NCI-H345 (cell line): ENCODE measurements at places on chromosomes 12 and 14.

DNA sequence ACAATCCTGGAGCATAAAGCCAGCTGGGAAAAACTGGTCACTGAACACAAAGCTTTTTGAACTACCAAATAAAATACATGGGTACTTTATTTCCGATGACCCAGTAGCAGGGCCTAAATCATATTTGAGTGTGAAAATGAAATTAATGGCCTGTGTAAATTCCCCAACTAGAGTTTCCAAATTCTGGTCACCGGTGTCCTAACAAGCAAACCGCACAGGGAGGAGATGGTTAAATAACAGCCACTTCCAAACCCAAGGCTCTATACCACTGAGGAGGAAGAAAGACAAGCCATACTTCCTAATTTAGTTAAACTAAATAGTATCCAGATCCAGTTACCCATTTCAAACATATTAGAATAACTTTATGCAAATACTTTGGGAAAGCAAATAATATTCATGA lies 40.1 kb upstream of the DUSP6 start:
- no peak for DNase-seq

- no peak for DNase-seq
Measured at GRCh38 chr14:79544698-79545070, 666.6 kb downstream of the DIO2 start.

- DNase-seq, result peak; percentile 56
Measured at GRCh38 chr12:69239922-69240630, 707 bp downstream of the CPSF6 start.

- DNase-seq, result no peak
Measured at GRCh38 chr12:51953089-51953488, 1.6 kb downstream of the ACVR1B start.

GRCh38 chr12:7966563-7966962 lies 30.6 kb upstream of the SLC2A3 start:
- DNase-seq, result no peak

DNA sequence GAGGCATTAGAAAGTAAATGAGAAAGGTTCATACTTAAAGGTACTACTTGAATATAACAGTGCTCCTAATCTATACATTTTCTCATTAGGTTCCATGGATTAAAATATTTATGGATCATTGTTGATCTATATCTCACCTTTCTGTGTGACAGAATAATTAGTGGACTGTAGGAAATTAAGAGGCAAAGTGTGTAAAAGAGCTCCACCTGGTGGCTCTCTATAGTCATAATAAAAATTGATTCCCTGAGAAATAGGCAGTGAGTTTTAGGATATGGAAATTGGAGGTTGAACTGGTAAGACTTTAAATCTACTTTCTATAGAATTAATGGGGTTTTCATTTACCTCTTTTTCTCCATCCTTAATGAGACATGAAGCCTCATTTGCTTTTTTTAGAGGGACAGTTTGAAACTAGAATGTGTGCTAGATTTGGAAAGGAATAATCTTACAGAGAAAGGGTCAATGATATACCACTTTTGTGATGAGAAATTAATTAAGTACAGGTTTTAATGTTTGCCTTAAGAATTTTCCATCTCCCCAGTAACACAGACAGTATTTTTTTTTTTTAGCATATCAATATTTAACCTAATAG lies 11.8 kb upstream of the DERA start:
- peak; percentile 33 for DNase-seq

- DNase-seq, result no peak
Measured at GRCh38 chr12:91178139-91178561, 4.5 kb downstream of the DCN start.

GRCh38 chr14:93006567-93007051 lies 83.7 kb downstream of the CHGA start:
- DNase-seq, result peak; percentile 76

- DNase-seq, result peak; percentile 93
Measured at GRCh38 chr12:69698769-69699540, at the start of gene BEST3. Gene BEST3, minus strand, starts transcription at chr12:69699303. Its CDS starts 1,505 bp downstream, at chr12:69697798.

- peak; percentile 34 for DNase-seq
Measured at GRCh38 chr14:60760209-60760608, 25.6 kb downstream of the MNAT1 start.

- peak; percentile 16 for DNase-seq
Measured at GRCh38 chr12:18074001-18074400, 16.0 kb downstream of the RERGL start.

DNA sequence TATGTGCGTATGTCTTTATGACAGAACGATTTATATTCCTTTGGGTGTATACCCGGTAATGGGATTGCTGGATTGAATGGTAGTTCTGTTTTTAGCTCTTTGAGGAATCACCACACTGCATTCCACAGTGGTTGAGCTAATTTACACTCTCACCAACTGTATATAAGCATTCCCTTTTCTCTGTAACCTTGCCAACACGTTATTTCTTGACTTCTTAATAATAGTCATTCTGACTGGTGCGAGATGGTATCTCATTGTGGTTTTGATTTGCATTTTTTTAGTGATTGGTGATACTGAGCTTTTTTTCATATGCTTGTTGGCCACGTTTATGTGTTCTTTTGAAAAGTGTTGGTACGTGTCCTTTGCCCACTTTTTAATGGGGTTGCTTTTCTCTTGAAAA lies 49.7 kb downstream of the FRS2 start:
- no peak for DNase-seq

- DNase-seq, result peak; percentile 15
Measured at GRCh38 chr14:103281496-103282231, 52.4 kb upstream of the EIF5 start.

DNA sequence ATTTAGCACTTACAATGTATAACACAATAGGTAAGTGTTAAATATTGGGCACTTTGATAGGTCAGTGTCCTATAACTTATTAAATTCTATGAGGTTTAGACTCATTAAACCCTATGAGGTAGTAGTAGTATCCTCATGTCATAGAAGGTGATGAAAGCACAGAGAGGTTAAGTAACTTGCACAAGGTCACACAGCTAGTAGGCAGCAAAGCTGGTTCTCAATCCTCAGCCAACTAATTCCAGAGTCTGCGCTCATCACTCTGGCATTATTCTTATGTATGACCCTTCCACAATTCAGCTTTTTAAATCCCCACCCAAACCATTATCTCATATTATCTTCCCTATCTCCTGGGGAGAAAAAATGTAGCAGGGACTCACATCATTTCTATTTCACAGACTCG lies 141.1 kb downstream of the KSR2 start:
- no peak for DNase-seq

GRCh38 chr12:94699801-94700200 lies 49.4 kb upstream of the TMCC3 start:
- DNase-seq, result no peak

- DNase-seq, result no peak
Measured at GRCh38 chr12:53096089-53096741, 1.3 kb upstream of the IGFBP6 start.

GRCh38 chr12:84842406-84843013 lies 70.1 kb downstream of the SLC6A15 start:
- peak; percentile 53 for DNase-seq

DNA sequence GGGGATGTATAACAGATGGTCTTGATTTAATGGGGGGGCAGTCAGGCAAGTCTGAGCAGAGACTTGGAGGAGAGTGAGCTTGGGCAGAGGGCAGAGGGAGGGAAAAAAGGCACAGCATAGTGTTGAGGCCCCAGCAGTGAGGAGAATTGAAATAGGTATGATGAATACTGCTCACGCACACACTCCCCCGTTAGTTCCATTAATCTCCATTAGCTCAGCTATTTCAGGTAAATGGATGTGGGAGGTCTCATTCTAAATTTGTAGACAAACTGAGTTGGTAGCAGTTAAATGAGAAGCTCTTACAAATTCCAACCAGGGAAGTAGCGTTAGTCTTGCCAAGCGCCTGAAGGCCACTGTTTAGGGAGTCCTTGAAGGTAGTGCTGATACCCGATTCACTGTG lies 66.7 kb upstream of the STON2 start:
- no peak for DNase-seq

DNA sequence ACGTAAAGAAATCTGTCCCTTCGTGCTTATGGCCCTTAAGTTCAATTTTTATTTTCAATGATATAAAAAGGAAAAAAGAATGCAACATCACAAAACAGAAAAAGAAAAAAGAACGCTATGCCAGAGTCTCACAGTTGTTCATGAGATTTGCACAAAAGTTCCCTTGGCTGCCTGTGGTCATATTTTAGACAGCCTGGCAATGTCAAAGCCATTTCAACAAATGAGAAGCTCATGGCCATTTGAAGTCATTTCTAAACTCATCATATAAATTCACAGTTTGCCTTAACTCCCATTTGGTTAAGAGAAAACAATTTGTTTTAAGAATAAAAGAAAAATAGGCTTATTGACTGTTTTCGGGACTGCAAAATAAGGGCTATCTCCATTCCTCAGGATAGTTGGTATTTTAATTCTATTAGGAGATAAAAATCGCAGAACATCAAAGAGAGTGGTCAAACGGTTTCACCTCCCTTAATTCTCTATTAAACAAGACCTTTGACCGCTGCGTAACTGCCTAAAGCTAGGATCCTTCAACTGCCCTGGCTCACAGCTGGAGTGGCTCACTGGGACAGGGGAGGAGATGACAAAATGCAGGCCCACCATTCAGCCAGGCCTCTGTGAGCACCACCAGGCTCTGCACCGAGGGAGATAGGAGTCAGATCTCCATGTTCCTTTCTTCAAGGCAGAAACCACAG lies 119.2 kb upstream of the DAAM1 start:
- DNase-seq, result no peak

DNA sequence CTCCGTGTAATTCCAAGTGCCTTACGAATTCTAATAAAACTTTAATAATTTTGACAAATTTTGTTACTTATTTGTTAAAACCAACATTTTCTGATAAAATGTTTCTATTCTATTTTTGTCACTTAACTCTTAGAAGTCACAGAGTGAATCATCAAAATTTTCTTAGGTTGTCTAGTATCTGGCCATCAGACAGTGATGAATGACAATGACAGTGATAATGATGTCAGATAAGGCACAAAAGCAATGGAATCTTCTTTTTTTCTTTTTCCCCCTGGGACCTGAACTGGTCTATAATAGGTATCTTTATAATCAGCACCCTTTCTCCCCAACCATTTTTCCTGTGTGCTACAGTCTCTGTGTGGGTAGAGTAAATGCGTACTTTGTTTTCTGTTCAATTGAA lies 407.3 kb downstream of the SOX5 start:
- DNase-seq, result no peak

DNA sequence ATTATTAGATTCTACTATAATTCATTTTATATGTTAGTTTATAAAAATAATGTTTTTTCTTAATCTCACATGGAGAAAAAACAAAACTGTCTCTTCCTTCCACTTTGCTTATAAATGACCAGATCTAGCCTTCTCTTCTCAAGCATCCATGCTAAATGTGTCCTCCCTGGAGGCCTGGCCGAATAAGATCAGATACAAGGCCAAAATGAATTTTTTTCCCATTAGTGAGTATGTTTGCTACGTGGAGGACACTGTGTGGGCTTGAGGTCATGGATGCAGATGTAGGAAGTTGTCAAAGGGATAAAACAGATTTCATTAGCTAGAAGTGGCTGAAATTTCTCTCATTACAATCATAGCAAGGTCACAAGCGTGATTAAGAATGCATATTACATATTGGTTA lies 1244.9 kb upstream of the SEL1L start:
- no peak for DNase-seq

- no peak for DNase-seq
Measured at GRCh38 chr12:81039231-81039630, 38.6 kb upstream of the ACSS3 start.

GRCh38 chr12:91877456-91878235 lies 268.0 kb downstream of the BTG1 start:
- DNase-seq, result no peak
